ELR (cell line): ENCODE measurements at places on chromosomes 1 and 21.

DNA sequence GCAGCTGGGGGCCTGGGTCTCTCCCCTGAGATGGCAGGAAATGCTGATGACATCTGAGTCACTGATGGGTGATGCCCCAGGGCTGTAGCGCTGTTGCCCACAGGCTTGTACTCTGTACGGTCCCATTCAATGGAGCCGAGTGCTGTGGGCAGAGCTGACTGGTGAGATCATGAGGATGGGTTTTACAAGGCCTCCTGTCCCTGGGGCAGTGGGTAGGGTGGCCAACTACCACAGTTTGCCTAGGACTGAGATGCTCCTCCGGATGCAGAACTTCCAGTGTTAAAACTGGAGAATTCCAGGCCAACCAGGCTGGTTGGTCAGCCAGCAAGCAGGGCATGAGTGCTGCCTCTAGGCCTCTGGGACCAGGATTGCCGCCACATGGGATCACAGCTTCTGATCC, 9.2 kb downstream of the PHLDA3 start:
- no peak for DNase-seq

- no peak for DNase-seq
Observed at GRCh38 chr1:45526135-45526644, 4.5 kb upstream of the PRDX1 start.

GRCh38 chr21:34726627-34727337, 58.0 kb downstream of the CLIC6 start:
- peak; percentile 79 for DNase-seq

GRCh38 chr1:88519156-88519555, 164.9 kb upstream of the PKN2 start:
- DNase-seq = peak; percentile 4

GRCh38 chr1:14215151-14215550, 383.3 kb upstream of the KAZN start:
- DNase-seq = no peak

DNA sequence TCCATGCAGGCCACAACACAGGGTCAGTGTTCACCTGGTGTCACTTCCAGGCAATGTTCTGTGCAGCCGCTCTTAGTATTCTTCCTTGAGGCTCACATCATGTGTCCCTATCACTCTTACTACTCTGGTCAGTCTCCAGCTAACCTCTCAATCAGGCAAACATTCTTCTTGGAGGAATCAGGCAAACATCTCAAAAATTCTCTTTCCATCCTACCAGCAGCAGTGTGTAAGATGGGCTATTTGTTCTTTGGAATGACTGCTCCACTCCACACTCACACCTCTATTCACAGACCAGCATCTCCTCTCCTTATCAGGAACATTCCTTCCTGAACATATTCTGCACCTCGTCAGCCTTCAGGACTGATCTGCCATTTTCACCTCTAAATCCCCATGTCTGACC, 4.0 kb downstream of the S100A7A start:
- DNase-seq = no peak
